ENCODE measurements at places on chromosomes 7 and 10.

- DNase-seq = no peak
Observed at GRCh38 chr7:54827734-54828133, 68.7 kb upstream of the SEC61G start.

- no peak for DNase-seq
Observed at GRCh38 chr7:52100-52499, 140.3 kb upstream of the FAM20C start.

GRCh38 chr7:36605261-36606051 is 118.8 kb downstream of the AOAH start:
- DNase-seq = no peak

- DNase-seq = peak; percentile 23
Observed at GRCh38 chr10:129386415-129387257, 80.4 kb upstream of the MGMT start.

DNA sequence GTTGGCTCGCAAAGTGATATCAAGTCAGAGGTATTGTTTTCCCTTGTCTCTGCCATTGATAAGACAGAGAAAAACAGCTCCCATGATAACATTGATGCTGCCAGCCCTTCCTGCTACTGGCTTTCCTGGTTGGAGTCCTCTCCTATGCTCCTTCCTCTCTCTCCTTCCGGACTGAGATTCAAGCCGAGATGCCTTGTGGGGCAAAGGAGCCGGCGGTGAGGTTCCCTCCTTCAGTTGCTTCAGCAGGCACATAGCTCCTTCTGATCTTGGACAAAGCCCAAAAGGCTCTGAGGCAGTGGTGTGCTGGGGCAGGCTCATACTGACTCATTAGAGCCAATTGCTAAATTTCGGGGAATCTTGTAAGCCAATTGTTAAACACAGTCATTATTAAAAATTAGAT is 8.8 kb upstream of the ZCCHC24 start:
- DNase-seq = peak; percentile 89

DNA sequence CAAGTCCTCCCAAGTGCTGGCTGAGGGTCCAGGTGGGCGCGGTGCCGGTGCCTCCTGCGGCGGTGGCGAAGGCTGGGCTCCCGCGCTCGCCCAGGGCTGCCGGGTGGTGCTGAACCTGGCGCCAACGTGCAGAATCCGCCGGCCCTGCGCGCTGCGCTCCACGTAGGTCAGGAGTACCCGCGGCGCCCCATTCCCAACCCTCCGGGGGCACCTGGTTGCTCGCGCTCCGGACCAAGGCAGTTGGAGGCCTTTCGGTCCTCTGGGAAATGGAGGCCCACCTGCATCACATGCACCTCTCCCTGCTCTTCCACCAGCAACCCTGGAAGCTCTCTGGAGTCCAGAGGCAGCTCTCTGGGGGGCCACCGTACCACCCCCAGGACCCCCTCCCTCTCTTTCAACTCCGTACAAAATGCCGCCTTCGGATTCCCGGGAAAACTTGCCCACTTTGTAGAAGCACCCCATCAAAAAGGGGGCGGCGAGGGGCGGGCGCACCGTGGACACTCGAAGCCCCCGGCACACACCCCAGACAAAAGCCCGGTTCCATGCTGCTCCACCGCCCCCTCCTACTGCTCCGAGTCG is 745 bp downstream of the SLC16A9 start:
- peak; percentile 81 for DNase-seq

- no peak for DNase-seq
Observed at GRCh38 chr10:89073719-89074118, 83.1 kb downstream of the FAS start.

DNA sequence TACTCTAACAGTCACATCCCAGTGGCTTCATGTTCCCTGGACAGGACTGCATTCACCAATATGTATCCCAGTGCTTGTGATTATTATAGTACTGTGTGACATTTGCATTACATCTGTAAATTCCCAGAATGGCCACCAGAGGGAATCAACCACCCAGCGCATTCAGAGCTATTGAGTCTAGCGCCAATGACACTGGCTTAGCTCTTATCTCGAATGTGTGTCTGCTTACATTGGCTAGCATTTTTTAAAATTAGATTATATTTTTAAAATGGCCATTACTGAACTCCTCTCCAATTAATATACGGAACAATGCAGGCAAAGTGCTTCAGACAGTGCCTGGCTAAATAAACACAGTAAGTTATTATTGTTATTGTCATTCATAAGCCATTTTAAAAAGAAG is 36.3 kb downstream of the TRIL start:
- DNase-seq = no peak

DNA sequence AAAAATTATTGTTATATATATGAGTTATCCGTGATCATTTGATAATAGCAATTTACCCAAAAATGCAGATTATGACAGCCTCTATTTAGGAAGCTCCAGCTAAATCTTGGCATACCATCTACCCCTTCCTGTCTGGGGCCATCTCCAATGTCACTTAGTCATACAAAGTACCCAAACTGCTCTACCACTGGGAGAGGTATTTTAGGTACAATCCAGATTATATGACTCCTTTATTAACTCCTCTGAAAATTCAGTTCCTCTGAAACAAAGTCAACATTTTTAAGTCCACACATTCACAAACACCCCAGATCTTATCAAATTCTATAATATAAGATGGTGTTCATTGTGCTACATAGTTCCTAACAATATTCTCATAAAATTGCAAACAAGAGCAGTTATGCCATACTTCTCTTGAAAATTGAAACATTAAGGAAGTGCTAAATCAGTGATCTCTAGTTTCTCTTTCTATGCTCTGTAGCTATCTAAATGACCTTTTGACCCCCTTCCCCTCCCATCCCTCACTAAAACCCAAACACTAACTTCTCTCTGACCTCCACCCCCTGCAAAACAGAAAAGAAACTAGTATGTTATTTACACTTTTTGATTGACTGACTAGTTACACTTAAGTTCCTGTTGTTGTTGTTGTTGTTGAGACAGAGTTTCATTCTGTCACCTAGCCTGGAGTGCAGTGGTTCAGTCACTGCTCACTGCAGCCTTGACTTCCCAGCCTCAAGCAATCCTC is 16.4 kb downstream of the HOXA1 start:
- DNase-seq = no peak

GRCh38 chr7:39663263-39663662 is 39.9 kb downstream of the RALA start:
- no peak for DNase-seq

- no peak for DNase-seq
Observed at GRCh38 chr7:155780884-155781283, 31.4 kb downstream of the SHH start.

DNA sequence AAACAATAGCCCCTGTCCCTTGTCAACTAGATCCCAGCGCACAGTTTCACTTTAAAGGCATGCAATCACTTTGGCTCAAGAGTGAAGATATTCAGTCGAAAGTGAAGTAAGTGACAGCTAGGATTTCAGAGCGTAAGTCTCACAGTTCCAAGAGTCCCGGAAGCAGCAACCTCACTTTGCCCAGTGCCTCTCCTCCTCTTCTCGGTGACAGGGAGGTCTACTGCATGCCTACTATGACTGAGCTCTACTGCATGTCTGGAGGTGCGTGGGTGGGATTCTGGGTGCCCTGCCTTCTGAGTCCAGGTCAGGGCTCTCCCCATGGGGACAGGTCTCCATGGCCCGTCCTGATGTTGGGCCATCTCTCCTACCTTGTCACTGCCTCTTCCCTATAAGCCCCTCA is 17.0 kb downstream of the PRKCQ start:
- no peak for DNase-seq

- DNase-seq = no peak
Observed at GRCh38 chr7:14073988-14074387, 84.5 kb upstream of the ETV1 start.
